Esophagus (tissue), 2 donors: ENCODE measurements at places on chromosomes 16 and 17. TPM values are rescaled to one million over a fixed set of nuclear protein-coding genes. Genes with fewer than 3 reads are reported as not detected.

Gene AATK
- polyA plus RNA-seq = 1.2 TPM

Gene PLLP
- polyA plus RNA-seq = 28.0 TPM

Gene ZNF423
- polyA plus RNA-seq = 0.53 TPM

Gene PSMD3
- polyA plus RNA-seq = 79.6 TPM

Gene CTRB1
- 0.34 TPM for polyA plus RNA-seq

Gene NR1D1
- 24.6 TPM for polyA plus RNA-seq

Gene RDM1
- 0.55 TPM for polyA plus RNA-seq

Gene ZPBP2
- polyA plus RNA-seq = not detected
